Spinal cord (tissue), 10 donors: ENCODE measurements at places on chromosomes 4 and X.

DNA sequence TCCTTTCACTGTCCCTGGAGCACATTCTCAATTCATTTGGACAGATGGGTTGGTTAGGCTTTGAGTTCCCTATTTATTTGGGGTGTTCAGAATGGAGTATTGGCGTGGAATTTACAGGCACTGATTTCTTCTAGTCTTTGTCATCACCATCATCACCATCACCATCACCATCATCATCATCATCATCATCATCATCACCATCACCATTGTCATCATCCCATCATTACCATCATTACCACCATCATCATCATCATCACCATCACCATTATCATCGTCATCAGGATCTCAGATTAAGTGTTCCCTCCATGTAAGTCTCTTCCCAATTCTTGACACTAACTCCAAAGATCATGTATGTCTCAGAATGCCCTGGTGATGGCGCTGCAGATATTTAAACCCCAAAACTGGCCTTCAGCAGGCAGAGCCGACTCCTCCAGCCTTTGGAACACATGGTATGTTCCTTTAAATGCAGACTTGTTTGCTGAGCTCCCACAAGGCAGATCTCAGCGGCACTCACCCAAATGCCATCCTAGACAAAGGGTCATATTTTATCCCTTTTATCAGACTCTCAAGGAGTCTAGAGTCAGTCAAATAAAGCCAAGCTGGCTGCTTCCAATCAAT lies 19.8 kb upstream of the FAM9A start:
- DNase-seq, result peak; percentile 74

DNA sequence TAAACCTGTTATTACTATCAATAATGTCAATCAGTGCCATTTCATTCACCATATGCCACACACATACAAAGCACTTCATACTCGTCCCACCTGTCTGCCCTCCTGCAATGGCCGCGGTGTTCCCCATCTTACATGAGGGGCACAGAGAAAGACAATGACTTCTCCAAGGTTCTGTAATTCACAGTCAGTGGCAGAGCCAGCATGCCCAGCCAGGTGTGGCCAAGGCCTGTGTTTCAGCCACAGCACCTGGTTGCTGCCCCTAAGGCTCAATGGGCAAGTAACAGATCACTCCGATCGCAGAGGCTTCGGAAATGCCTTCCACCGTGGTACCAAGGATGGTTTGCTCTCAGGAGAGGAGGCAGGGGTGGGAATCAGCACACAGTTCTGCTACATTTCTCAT lies 10.9 kb downstream of the AFAP1 start:
- no peak for DNase-seq

DNA sequence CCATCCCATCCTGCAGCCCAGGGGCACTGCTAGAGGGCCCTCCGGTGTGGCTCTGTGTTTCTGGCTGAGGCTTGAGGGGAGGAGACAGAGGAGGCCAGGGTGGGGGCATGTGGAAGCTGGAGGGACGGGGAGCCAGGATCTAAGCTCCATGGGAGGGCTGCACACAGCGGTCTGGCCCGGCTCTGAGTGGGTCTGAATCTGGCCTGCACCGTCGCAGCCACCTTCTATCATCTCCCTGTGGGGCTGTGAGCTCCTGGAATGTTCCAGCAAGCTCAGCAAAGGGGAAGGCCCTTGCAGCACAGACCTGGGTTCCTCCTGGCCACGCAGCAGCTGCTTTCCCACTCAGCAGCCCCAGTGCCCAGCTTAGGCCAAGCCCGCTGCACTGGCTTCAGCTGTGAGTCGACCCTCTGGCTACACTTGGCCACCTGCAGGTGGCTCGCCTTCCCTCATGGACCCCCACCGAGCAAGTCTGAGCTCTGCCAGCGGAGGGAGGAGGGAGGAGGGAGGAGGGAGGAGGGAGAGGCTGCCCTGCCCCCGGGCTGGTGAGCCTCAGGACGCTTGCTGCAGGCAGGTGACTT lies 5.3 kb downstream of the NKX1-1 start:
- DNase-seq, result no peak

DNA sequence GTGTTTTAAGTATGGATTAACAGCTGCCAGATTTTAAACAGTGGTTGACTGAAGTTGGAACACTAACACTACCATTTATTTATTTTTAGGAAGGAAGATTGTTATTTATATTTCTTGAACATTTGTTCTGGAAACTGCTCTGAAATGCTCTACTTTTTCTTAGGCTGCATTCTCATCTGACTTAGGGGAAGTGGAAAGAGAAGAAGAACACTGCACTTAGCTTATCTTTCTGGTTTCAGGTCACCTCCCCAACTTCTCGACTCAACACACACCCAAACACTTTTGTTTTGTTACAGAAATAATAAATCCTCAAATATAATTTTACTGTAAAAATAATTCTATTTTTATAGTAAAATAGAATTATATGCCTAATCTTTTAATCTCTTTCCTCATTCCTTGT lies 18.6 kb downstream of the BLTP1 start:
- DNase-seq, result no peak

DNA sequence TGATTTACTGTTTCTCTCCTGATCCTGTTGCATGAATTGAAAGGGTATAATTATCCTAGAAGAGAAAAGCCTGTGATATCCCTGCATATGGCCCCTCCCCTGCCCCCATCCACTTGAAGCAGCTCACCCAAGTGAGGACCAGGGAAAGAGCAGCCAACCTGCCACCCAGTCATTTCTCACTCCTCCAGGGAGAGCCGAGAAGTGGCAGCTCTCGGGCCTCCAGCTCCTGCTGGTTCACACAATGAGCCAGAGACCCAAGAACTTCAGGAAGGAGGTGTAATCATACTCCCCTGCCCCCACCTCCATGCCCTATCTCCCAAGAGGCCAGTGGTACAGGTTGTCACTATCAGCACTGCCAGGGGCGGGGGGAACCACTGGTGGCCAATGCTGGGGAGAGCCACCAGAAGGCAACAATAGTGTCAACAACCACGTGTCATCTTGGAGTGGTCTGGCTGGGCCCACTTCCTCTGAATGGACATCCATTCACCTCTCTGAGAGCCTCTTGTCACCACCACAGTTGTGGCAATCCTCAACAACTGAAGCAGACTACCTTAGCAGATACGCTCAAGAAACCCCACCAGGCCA lies 42.9 kb downstream of the APOO start:
- DNase-seq, result no peak

DNA sequence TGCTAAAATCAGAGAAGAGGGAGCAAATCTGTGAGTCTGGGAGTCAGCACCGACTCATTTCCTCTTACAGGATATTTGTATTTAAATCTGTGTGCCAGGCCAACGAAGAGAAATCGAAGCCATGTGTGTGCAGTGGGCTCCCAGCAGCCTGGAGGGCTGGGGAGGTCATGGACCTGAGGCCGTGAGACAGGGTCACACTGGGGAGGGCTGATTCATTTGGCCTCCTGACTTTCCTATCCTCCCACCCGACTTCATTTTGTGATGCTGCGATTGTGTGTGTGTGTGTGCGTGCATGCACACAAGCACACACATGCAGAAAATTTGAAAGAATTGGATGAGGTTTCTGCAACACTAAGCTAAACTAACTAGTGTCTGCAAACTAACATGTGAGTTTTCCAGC lies 48.7 kb upstream of the STX18 start:
- no peak for DNase-seq

DNA sequence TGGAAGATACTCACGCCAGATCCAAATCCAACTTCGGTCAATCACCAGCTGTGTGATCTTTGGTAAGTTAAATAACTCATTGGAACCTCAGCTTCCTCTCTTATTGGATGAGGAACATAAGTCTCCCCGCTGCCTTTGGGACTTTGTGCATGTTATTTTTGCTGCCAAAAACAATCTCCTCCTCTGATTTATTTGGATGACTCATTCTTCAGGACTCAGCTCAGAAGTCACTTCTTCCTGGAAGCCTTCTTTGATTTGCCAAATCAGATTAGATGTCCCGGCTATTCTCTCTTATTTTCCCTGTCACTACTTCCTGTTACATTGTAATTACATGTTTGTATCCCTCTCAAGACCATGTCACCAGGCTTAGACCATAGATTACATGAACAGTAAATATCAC lies 138.0 kb upstream of the BOD1L1 start:
- no peak for DNase-seq

DNA sequence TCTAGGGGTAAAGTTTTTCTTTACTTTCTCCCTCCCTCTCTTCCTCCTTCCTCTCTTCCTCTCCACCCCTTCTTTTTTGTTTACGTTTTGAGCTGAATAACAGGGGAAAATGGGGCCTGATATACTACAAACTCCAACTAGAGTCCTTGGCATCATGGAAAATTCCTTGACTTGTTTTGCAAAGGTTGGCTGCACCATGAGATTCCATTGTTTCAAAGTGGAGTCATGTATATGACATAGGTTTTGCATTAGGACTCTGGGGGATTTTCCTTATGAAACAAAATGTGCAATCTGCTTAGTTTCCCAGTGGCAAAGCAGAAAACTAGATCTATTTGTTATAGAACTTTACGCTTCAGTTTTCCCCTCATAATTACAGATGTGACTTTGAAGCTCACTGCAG lies 233.5 kb upstream of the PGRMC2 start:
- no peak for DNase-seq

DNA sequence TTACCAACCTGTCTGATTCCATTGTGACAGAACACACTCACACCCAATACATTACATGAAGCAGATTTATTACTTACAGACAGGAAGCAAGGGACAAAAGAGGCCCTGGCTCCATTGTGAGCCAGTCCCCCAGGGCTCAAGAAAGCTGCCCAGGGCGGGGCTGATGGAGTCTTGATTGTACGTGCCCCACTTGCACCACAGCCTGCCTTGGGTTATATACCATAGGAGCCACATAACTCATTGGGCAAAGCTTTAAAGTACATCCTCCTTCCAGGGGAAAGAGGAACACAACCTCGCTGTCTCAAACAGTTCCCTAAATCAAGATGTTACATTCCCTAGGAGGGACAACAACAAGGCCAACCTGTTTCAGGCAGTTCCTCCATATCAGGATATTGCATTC lies 3.4 kb upstream of the ZRSR2 start:
- DNase-seq, result no peak

- DNase-seq, result no peak
These were observed 295.4 kb downstream of the TRIML1 start for GRCh38 chr4:188434643-188435042.

DNA sequence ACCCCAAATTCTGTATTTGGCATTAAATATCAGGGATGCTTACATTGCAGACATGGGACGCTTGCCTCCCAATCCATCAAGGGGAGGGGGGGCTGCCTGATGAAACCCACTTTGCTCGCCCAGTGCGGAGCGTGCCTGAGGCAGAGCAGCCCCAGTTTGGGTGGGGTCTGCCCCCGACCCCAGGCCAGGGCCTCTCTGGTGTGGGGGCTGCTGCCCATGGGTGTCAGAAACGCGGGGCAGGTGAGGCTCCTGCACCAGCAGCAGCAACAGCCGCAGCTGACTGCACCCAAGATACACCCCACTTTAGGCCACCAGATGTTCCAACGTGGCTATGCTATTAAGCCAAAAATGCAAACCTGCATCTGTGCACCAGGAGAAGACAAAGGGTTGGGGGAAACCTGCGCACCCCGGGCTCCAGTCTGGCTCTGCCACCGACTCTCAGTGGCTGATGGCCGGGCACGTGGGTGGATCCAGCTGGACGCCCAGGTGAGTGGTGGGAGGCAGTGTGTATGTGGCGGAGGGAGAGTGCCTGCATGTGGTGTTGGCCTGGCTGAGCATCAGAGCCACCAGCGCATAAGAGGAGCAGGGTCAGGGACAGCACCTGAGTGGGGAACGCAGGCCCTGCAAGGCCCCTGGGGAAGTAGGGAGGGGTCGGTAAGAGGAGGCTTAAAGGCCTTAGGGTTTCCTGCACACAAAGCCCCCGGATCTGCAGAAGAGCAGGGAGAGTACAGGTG lies 86.2 kb downstream of the ABLIM2 start:
- no peak for DNase-seq

- no peak for DNase-seq
These were observed 576.8 kb downstream of the GBA3 start for GRCh38 chr4:23269566-23269965.

DNA sequence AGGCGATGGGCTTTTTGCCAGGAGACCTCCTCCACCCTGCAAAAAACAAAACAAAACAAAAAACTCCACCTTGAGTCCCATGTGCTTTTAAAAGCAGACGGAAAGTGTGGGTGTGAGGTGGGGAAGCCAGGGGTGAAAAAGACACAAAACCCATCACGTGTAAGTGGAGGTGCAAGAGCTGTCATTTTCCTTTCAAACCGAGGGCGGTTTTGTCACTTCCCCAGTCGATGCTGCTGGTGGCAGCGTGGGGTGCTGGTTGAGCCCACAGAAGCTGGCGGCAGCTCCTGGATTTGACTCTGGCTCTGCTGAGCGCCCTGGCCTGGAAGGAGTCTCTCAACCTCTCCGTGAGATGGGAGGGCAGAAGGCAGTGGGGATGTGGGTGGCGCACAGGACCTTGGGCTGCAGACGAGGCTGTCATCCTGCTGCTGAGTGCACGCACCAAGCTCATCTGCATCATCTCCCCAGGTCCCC lies 110.0 kb downstream of the PSAPL1 start:
- no peak for DNase-seq

DNA sequence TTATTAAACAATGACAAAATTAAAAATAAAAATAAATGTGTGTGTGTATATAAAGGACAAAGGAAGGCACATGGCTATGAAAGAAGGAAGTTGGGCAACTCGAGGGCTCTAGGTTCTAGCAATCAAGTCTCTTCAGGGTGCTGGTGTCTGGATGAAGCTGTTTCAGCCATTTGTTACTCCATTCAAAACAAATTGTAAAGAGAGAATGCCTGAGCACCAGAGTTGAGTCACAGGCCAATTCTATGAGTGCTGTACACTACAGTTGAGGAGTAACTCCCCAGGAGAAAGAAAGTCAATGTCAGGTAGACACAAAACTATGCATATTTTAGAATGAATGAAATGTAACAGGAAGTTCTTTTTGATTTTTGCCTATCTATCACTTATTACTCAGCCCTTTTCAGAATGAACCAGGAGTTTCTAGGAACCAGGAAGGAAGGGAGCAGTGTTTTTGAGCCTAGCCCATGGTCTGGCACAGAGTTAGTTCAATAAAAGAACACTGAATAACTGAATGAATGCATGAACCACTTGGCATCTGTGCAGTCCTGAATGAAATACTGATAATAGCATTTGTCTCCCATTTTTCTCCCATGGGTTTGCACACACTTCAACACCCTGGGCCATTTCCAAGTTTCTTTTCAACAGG lies 151.7 kb upstream of the CPEB2 start:
- no peak for DNase-seq

DNA sequence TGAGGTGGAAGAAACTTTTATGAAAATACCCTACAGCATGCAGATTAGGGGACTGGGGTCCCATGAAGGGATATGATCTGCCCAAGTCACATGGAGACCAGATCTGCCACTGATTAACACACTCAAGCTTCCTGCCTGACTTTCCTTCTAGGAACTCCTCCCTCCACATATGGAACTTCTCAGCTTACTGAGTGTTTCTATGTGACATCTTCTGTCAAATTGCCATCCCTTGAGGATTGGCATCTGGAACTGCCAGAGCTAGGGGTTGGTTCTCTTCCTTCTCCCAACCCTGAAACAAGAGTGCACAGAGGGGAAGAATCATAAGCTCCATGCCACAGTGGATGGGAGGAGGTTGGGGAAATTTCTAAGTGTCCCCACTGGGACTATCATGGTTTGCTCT lies 150.6 kb upstream of the MBNL3 start:
- no peak for DNase-seq
